ENCODE measurements at places on chromosomes 5 and 9. TPM values are rescaled to one million over a fixed set of nuclear protein-coding genes. Genes with fewer than 3 reads are reported as not detected.

Gene DTWD2
- total RNA-seq = 2.2 TPM

Gene MXD3
- 8.7 TPM for total RNA-seq

Gene ADGRD2
- total RNA-seq = not detected

Gene TMEM161B
- 26.1 TPM for total RNA-seq

Gene DUSP1
- total RNA-seq = 2,429 TPM

Gene C7
- not detected for total RNA-seq

DNA sequence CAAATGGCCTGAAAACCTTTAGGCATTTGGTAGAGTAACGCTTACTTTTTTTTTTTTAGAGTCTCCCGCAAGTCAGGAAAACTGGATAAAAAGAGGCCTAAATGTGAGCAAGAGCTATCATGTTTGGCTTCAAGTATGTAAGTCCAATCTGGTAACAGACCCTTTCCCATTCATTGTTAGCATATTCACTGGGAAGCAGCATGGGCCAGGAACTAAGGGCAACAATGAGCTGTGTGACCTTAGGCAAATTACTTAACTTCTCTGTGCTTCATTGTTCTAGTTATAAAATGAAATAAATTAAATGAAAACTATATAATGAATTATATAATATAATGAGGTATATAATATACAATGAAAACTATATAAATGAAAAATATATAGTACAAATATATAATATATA lies 114.3 kb upstream of the PCA3 start:
- no peak for DNase-seq

GRCh38 chr5:58582019-58582802 lies 664 bp upstream of the RAB3C start:
- no peak for DNase-seq

GRCh38 chr9:87599901-87600610 lies 102.4 kb downstream of the DAPK1 start:
- DNase-seq = no peak

DNA sequence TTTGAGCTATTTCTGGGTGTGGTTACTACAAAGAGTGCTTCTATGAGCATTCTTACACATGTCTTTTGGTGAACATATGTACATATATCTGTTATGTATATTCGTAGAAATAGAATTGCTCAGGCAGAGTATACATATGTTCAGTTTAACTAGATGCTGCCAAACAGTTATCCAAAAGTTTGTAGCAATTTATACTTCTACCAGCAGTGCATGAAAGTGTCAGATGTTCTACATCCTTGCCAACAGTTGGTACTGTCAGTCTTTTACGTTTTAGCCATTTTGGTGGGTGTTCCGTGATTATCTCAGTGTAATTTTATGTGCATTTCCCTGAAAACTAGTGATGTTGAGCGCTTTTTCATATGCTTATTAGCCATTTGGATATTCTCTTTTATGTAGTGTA lies 35.9 kb upstream of the DMRT2 start:
- DNase-seq = no peak

DNA sequence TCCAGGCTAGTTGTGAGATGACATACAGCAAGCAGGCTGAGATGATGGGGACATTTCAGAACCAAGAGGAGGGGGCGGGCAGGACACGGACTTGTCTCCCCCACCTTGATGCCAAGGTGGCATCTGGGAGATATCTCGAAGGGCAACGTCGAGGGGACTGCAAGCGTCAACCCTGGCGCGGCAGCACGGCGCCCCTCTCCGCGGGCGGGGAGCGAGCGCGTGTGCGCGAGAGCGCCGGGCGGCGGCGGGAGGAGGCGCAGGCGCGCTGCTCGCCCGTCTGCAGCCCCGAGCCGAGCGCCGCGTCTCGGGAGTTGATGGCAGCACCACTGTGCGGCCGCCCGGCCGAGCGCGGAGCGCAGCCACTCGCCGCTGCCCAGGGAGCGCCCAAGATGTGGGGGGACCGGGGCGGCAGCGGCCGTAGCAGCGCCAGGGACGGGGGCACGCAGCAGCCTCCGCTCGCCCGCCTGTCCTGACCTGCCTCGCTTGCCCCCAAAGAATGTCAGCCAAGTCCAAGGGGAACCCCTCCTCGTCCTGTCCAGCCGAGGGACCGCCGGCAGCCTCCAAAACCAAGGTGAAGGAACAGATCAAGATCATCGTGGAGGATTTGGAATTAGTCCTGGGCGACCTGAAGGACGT lies at the start of gene PRR16:
PRR16 (plus strand) TSS at position 310 of the 636 bp plus-strand sequence.
- DNase-seq = no peak

DNA sequence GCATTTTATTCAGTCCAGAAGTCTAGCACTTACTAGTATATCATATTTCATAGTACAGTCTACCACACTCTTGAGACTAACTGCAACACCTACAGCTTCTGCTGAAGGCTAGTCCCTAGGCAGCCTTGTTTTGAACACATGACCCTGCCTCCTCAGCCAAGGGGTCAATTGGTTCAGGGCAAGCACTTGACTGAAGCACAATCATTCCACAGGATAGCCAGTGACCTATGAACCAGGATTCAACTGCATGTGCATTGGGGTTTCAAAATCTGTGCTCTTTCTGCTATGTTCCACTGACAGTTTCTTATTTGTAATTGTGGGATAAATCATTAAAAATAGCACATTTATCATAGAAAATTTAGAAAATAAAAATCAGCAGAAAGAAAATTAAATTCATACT lies 186.8 kb downstream of the TMEM161B start:
- DNase-seq = no peak

DNA sequence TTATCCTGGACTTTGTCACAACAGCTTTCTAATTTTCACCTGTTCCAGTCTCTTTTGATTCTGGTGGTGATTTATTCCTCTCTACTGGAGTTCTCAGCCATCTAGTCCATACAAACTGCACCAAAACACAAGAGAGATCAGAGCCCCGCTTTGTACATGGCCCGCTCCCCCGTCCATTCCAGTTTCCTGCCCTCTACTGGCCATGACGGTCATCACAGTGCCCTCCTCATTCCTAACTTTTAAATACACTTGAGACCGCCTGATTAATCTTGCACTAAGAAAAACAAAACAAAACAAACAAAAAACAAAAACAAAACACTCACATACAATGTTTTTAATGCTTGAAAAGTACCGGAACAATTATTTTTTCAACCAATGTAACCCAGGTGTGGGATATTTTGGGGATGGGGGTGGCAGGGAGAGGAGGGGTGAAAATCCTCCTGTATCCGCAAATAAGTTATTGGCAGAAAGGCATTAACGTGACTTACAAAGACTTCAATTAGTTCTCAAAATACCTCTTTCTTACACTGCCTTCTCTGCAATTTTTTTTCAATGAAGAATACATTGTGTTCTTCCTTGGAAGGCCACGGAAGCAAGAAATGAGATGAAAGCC lies 84.8 kb upstream of the PAM start:
- no peak for DNase-seq

DNA sequence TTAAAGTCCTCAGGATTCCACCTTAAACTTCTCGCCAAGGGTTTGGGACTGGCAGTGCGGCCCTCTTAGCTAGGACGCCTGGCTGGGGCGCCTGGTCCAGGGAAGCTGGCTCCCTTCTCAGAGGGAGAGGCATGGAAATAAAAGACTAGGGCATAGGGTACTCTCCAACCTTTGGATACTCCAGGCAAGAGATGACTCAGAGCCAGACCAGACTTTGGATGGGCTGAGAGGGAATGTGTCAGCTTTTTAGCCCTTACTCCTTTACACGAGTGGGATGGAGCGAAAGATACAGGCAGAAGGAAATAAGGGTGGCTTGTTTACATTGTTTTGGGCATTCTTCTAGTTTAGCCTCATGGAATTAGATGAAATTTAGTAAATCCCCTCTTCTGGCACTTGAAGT lies 48.2 kb downstream of the IL31RA start:
- DNase-seq = no peak

DNA sequence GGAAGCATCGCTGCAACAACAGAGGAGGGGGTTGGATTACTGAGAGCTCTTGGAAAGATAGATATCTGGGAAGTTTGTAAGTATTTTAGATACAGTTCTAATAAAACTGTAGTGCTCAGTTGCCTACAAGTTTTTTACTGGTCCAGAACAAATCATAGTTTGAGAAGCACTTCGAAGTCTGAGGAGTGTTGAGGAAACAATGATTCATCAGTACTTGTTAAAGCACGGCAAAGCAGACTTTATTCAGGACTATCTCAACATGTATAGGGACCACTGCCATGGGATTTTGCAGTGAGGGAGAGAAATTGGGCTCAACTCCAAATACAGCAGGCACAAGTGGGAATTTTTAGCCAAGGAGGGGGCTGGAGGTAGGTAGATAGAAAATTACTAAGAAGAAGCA lies 25.3 kb upstream of the RECK start:
- no peak for DNase-seq

- no peak for DNase-seq
Observed at GRCh38 chr5:172545291-172545801, 91.0 kb upstream of the SH3PXD2B start.

GRCh38 chr5:54909911-54910870 lies 75.2 kb downstream of the ESM1 start:
- no peak for DNase-seq

DNA sequence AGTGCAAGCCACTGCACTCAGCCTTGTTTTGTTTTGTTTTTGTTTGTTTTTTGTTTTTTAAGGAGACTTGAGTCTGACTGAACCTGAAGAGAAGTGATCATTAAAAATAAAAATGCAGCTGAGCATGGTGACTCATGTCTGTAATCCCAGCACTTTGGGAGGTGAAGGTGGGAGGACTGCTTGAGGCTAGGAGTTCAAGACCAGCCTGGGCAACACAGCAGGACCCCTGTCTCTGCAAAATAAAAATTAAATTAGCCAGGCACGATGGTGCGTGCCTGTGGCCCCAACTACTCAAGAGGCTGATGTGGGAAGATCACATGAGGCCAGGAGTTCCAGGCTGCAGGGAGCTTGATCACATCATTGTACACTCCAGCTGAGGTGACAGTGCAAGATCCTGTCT lies 6.2 kb downstream of the SLC1A1 start:
- DNase-seq = no peak

GRCh38 chr5:71864730-71865601 lies 145.9 kb downstream of the CARTPT start:
- no peak for DNase-seq

DNA sequence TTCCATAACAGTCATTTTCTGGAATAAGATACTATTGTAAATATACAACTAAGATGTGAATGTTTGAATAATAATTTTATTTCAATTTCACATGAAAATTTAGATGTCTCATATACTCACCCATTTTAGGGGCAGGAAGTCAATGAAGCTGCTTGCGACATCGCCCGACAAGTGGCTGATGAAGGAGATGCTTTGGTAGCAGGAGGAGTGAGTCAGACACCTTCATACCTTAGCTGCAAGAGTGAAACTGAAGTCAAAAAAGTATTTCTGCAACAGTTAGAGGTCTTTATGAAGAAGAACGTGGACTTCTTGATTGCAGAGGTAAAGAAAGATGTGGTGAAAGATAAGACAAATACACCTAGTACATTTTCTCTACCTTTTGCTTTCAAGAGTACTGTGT lies 8.6 kb downstream of the BHMT start:
- DNase-seq = no peak

DNA sequence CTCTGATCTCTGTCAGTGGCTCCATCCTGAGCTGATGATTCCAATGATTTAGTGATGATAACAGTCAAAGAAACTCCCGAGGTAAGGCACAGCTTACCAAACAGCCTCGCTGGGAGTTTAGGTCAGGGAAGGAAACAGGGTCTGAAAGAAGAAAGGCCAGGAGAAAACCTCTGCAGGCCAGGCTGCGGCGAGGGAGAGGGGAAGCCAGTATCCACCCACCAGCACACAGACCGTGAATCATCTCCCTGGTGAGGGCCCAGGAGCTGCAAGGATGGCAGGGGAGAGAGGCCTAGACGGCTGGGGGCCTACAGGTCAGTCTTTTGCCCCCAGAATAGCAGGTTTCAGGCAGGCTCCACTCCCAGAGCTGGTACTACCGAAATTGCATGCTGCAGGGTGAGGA lies 590.5 kb downstream of the CCDC171 start:
- DNase-seq = no peak

DNA sequence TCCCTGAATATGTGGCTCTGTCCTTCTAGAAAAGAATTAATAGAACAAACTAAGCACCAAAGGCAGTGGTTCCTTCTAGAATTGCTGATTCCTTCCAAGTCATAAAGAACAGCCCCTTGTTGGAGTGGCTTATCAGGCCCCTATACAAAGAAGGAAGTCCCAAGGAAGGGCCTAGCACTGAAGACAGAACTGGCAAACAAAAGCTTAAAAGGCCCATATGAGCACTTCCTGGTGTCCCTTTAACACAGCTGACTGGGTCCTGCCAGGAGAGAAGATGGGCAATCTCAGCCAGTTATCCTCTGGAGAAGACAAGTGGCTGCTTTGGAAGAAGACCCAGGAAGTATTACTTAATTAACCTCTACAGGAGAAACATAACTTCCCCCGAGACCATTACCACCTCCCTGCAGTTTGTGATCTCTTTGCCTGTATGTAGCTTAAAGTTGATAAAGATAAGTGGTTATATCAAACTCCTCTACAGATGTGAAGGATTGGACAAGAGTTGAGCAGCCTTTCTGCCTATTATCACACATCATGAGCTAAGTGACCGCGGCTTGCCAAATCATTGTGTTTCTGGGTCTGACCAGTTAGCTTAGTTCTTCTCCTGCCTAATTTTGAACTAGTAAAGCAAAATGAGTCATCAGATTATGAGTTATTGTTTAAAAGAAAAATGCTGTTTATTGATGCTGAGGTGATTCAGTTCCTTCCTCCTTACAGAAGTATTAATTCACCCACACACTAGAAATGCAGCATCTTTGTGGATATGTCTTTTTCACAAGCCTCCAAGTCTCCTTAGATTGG lies 13.3 kb upstream of the STING1 start:
- DNase-seq = no peak

- DNase-seq = no peak
Observed at GRCh38 chr5:39157701-39158100, 61.7 kb downstream of the FYB1 start.

GRCh38 chr5:1850324-1851154 lies 32.2 kb downstream of the IRX4 start:
- no peak for DNase-seq

DNA sequence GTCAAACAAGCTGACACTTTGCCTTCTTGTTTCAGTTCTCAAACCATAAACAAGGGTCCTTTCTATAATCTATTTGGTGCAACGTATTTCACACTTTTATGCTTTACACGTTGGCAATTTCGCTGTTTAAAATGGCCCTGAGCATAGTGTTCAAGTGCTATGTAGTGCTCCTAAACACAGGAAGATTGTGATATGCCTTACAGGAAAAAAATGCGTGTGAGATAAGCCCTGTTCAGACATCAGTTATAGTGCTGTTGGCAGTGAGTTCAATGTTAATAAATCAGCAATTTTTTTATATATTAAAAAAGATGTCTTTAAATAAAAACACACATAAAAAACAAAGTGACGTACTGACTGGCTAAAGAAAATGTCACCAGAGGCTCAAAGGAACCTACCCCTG lies 23.9 kb downstream of the CLINT1 start:
- DNase-seq = no peak

- no peak for DNase-seq
Observed at GRCh38 chr9:121386442-121387175, 16.6 kb upstream of the STOM start.

- DNase-seq = peak; percentile 19
Observed at GRCh38 chr9:79570448-79571308, 1.1 kb upstream of the TLE4 start.

Data from T-helper 17 cell (primary cell).